LHCN-M2 (cell line): ENCODE measurements at places on chromosomes 6 and 20. TPM values are rescaled to one million over a fixed set of nuclear protein-coding genes. Genes with fewer than 3 reads are reported as not detected.

Gene LPA
- total RNA-seq = not detected in 2 replicates

DNA sequence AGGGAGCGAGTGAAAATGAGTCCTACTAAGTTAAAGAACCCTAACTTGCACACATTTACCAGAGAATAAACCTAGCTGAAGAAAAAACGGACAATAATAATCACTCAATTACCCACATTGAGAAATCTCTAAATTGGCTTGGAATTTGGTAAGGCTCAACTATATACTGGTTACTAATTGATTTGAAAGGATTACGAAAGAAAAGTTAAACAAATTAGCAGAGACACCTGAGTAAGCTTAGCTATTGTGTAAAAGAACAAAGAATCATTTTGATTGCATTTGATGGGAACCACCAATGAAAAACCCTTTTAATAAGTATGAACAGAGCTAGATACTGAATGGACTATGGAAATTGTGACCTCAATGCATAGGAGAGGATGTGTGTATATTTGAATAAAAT is 118.6 kb upstream of the ADGRF1 start:
- no peak for DNase-seq

GRCh38 chr6:3317741-3318211 is 59.0 kb downstream of the PSMG4 start:
- DNase-seq = no peak

DNA sequence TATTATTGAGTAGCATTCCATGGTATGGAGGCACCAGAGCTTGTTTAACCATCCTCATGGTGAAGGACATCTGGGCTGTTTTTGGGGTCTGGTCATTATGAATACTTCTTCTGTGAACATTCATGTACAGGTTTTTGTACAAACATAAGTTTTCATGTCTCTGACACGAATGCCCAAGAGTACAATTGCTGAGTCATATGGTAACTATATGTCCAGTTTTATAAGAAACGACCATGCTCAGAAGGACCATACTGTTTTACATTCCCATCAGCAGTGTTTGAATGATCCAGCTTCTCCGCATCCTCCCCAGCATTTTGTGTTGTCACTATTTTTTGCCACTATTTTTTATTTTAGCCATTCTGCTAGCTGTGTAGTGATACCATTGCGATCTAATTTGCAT is 188.6 kb downstream of the KHDC1L start:
- DNase-seq = no peak

DNA sequence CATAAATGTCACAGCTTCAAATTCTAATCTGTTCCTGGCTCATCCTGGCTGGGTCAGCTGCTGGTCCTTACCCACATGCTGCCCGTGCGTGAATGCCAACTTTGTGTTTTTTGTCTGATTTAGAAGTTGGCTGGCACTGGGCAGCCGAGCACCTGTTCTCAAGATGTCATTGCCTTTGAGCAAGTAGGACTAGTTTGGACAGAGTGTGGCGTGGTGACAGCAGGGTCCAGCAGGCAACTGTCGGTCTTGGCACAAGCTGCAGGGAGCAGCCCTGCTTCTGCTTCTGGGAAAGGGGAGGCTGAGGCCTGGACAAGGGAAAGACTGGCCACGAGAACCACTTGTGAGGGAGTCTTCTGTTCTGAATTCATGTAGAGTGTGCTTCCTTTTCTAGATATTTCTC is 26.4 kb upstream of the ADRM1 start:
- DNase-seq = peak; percentile 24

DNA sequence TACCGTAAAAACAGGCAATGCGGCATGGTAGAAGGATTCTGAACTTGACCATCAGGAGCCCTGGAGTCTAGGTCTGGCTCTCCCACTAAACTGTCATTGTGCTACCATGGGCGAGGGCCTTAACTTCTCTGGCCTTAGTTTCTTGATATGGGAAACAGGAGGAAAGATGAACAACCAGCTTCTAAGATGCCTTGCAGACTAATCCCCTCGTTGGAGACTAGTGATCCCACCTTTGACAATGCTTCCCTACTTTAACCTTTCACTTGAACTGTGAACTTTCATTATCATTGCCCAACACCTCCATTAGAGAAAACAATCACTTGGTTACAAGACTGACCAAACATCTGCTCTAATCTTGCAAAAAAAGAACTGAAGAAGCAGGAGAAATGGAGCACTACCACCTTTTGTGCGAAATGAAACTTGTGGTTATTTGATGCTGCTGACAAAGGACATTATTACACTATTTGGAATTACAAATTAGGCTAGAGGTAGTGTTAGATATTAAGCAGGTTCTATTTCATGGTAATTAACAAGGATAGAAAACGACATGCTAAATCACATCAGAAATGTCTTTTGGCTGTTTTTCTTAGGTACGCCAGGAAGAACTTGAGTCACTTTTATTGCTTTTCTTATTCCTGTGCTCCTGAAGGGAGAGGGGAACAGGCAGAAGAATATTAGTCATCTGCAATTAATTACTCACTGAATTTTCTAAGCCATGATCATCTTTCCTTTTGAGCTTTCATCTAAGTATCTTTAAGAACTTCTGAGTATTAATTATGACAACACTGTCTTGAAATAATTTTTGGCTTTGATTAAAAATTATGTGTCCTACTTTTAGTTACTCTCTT is 39.1 kb upstream of the ARHGAP18 start:
- DNase-seq = peak; percentile 75

GRCh38 chr20:41080866-41081265 is 52.2 kb downstream of the TOP1 start:
- no peak for DNase-seq

DNA sequence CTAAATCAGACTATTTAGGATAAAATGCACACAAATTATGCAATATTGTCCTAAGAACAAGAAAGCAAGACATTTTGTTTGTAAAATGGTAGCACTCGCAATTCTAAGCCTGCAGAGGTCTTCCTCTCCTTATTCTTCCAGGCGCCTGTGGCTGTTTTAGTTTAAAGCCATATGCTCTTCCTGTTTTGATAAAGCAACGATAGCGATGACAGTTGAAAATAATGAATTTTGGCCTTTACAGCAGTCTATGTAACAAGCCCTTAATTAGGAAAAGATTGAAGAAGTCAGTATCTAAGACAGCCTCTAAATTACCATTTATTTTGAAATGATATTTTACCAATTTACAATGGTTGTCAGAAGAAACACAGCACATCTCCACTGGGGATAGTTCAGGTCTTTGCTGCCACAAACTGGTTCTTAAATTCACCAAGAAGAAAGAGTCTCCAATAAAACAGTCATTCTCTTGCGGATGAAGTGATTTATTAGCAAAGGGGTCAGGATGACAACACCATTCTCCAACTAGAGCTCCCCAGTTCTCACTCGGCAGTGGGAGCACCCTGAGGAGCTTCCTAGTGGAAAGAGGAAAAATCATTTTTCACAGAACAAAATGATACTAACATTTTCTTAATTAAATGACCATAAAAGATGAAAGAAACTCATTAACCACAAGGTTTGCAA is 21.4 kb downstream of the UBE3D start:
- no peak for DNase-seq

GRCh38 chr6:39102071-39102820 is 12.7 kb downstream of the SAYSD1 start:
- DNase-seq = no peak

Gene PCED1A
- total RNA-seq = 28.0 and 43.9 TPM in 2 replicates

DNA sequence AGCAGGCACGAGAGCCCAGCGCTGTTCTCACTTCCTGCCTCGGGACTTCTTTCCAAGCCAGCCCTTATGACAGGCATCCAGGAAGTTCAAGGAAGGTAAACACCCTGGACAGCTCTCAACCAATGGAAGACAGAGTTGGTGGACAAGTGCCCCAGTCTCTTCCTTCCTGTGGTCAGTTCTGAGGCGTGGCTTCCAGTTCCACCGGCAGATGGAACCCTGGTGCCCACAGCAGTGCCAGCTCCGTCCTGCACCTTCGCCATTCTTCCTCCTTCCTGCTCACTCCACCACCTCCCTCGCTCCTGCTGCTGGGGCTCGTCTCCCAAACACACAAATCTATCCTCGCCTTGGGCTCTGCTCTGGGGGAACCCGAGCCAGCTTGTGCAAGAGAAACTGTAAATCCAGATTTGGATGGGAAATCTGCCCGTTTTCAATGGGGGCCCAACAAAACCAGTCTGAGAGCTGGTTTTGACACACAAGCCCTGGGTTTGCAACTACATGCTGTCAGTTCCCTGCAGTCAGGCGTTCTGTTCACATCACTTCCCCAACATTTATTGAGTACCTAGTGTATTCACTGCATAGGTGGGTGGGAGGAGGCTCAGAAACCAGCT is 162.7 kb downstream of the GRM4 start:
- DNase-seq = peak; percentile 14

DNA sequence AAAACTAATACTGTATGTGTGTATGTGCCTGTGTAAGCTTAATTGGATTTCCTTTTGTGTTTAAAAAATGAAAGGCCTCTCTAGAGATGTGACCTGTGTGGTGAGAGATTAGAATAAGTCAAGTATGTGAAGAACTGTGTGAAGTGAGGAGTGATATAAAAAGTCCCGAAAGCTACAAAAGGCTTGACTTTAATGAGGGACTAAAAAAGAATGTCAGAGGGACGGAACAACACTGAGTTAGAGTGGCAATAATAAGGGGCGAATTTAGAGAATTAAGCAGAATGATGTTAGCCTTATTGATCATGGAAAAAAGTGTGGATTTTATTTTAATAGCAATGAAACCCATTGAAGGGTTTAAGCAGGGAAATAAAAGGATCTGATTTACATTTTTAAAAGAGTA is 1281.2 kb upstream of the ADGRB3 start:
- no peak for DNase-seq

- no peak for DNase-seq
Measured at GRCh38 chr6:45072016-45072415, 256.1 kb upstream of the RUNX2 start.

DNA sequence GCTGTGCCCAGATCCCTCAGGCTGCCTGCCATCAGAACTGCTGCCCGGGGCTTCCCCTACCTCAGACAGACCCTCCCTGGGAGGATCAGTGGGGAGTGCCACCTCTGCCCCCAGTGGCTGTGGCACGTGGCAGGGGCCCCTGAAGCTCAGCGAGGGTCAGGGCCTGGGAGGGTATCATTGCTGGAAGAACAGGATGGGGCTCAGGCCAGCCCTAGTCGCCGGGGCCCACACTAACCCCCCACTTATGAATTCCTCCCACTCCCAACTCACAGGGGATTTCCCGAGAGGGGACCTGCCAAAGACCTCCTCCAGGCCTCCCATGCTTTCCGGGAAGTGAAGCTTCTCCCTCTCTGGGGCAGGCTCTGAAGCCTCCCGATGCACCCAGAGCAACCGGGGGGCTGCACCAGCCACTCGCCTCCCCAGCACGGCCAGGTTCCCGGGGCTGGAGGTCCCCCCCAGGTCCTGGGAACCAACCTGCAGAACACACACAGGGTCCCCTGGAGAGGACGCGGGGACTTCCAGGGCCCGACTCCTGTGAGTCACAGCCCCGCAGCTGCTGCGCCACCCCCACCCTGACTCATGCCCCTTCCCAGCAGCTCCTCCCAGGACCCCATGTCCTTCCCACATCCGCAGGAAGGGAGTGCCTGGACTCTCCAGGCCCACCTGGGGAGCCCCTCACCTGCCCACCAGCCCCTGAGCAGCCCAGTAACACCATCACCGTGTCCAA is 2.5 kb downstream of the TNFRSF6B start:
- peak; percentile 93 for DNase-seq

- DNase-seq = peak; percentile 99
Measured at GRCh38 chr20:41329435-41330342, 10.9 kb upstream of the LPIN3 start.

DNA sequence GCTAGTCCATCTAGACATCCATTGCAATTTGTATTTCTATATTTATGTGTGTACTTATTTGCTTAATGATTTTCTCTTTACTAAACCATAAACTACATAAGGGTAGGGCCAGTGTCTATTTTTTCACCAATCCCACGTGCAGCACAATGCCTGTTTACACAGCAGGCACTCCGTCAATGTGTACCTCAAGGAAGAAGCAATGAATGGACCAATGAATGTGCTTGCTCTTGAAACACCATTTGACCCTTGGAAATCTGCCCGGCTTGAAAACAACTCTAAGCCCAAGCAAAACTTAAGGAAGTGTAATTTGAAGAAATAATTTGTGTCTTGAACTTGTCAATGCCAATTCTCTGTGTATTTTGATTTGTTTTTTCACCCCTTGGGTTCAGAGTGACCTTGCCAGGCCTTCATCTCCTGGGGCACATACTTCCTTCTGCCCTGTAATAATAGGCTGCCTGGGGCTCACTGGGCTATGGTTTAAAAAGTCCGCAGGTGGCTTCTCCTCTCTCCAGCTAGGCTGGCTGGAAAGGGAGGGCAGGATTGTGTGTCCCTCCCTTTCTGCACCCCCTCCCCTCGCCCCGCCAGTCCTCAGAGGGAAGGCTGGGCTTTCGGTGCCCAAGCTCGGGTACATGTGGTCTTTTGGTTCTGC is 140.8 kb upstream of the ARMC2 start:
- no peak for DNase-seq

- DNase-seq = no peak
Measured at GRCh38 chr6:45009576-45009975, 318.6 kb upstream of the RUNX2 start.

- DNase-seq = no peak
Measured at GRCh38 chr6:132414322-132414721, 13.0 kb upstream of the MOXD1 start.
